ENCODE measurements at places on chromosomes 16 and 17. TPM values are rescaled to one million over a fixed set of nuclear protein-coding genes. Genes with fewer than 3 reads are reported as not detected.

Gene TRAPPC2L
- 35.5 TPM for total RNA-seq

Gene CLEC10A
- 0.37 TPM for total RNA-seq

Gene OTOA
- total RNA-seq = not detected

Gene PPY
- total RNA-seq = 16.2 TPM

Gene SLFN11
- 2.6 TPM for total RNA-seq

Gene SLC25A11
- 12.5 TPM for total RNA-seq

Gene HAGH
- total RNA-seq = 38.4 TPM

Gene NECAB2
- total RNA-seq = 0.37 TPM

Gene CBFA2T3
- 23.7 TPM for total RNA-seq

Gene TPSD1
- not detected for total RNA-seq

Gene TBC1D3B
- total RNA-seq = 5.7 TPM

Gene IRX6
- total RNA-seq = not detected

Gene UBALD1
- 11.4 TPM for total RNA-seq

Gene KRT36
- not detected for total RNA-seq

DNA sequence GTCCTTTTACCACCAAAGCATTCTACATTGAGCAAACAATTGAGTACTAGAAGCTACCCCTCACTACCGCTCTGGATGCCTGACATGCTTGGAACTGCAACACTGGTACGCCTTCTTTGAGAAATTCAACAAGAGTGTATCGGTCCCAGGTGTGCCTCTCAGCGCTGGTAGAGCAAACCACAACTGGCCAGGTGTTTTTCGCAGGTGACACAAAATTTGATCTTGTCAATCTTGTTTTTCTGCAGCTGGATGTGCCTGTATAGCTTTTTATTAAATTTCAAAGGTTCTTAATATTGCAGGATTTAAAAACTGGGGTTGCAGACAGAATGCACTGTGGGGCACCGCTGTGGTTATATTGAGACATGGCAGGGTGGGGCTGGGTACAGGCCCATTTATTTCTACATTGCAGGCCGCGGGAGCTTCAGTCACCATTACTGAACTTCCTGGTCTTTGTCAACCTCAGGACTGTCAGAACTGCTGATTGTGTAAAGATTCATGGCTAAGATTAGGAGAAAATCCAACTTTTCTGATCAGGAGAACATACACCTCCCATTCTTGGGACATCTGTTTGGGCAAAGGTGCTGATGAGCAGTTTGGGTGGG lies 4.5 kb upstream of the SNX20 start:
- H3K27me3 ChIP-seq = no peaks in the 10 kb centered on the region
- no peaks in the 10 kb centered on the region for H3K4me1 ChIP-seq
- H3K36me3 ChIP-seq = no peaks in the 10 kb centered on the region
- no peak for DNase-seq
- no peak overlapping the region for H3K4me3 ChIP-seq

GRCh38 chr17:57975044-57975443 lies 13.0 kb downstream of the VEZF1 start:
- DNase-seq = no peak
- H3K36me3 ChIP-seq = peaks cover 34% of the 10 kb centered on the region
- peaks cover 12% of the 10 kb centered on the region for H3K4me1 ChIP-seq
- H3K27ac ChIP-seq = no peak overlapping the region
- H3K27me3 ChIP-seq = no peaks in the 10 kb centered on the region

DNA sequence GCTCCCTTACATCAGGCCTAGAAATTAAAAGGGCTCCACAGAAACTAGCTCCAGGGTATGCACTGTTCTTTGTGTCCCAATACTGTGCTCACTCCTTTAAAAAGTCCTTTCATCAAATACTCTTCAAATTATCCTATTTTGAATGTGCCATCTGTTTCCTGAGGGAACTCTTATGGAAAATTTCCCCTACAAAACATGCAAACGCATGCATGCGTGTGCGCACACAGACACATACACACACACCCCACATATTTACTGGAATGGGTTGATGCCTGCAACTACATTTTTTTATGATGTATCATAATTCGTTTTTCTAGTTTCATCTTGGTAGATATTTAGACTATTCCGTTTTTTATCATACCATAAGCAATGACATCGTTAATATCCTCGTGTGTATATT lies 351.2 kb upstream of the KIF2B start:
- H3K4me3 ChIP-seq = no peak overlapping the region
- H3K27ac ChIP-seq = no peak overlapping the region
- no peaks in the 10 kb centered on the region for H3K4me1 ChIP-seq
- no peak for DNase-seq
- H3K36me3 ChIP-seq = no peaks in the 10 kb centered on the region

- H3K27ac ChIP-seq = peak overlapping the region; percentile 65
- peak; percentile 44 for DNase-seq
- no peaks in the 10 kb centered on the region for H3K36me3 ChIP-seq
- no peaks in the 10 kb centered on the region for H3K4me1 ChIP-seq
These were observed 10.3 kb downstream of the CDRT4 start for GRCh38 chr17:15456972-15457722.

GRCh38 chr17:39663688-39664580 lies 1.2 kb upstream of the TCAP start:
- H3K4me3 ChIP-seq = no peak overlapping the region
- no peak for DNase-seq
- H3K4me1 ChIP-seq = peaks cover 5% of the 10 kb centered on the region
- no peaks in the 10 kb centered on the region for H3K27me3 ChIP-seq
- no peaks in the 10 kb centered on the region for H3K36me3 ChIP-seq

DNA sequence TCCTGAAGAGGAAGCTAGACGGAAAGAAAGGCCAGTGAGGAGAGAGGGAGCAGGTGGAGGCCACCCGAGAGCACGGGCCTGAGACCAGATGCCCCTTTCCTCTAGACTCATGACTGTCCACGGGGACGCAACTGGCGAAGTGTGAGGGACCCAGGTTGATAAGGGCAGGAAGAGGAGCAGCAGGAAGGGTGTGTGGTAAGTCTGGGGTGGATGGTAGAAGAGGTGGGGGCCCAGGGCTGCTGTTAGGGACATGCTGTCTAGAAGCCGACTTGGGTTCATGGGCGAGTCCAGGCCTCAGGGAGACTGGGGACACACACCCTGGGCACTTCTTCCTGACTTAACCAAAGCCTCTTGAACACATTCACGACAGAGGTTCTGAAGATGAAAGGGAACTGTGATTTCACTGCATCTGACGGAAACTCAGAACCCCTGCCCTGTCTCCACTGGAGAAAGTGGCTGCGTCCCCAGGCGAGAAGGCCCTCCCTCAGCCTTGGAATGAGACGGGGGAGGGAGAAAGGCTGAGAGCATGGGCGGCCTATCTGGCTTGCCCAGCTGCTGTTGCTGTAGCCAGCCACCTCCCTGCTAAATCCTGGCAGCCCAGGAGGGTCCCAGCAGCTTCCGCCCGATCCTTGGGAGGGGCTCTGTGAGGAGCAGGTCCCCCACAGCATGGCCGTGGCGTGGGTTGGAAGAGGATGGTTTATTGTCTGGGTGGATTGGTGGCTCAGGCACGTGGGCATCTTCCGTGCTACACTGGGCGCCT lies 6.0 kb downstream of the HIC1 start:
- no peak overlapping the region for H3K27ac ChIP-seq
- no peaks in the 10 kb centered on the region for H3K27me3 ChIP-seq
- no peak for DNase-seq
- no peak overlapping the region for H3K4me3 ChIP-seq
- no peaks in the 10 kb centered on the region for H3K4me1 ChIP-seq

GRCh38 chr17:64920419-64921172 lies 1.3 kb upstream of the LRRC37A3 start:
- no peak overlapping the region for H3K4me3 ChIP-seq
- no peak for DNase-seq
- H3K27ac ChIP-seq = no peak overlapping the region
- no peaks in the 10 kb centered on the region for H3K27me3 ChIP-seq

GRCh38 chr17:64183815-64184214 lies 53.9 kb upstream of the ERN1 start:
- H3K4me1 ChIP-seq = no peaks in the 10 kb centered on the region
- H3K36me3 ChIP-seq = peaks cover 4% of the 10 kb centered on the region
- no peak for DNase-seq

- no peak for DNase-seq
- peaks cover 9% of the 10 kb centered on the region for H3K4me1 ChIP-seq
- no peak overlapping the region for H3K4me3 ChIP-seq
- no peak overlapping the region for H3K27ac ChIP-seq
These were observed 99.4 kb downstream of the NPIPB11 start for GRCh38 chr16:29306943-29307597.

DNA sequence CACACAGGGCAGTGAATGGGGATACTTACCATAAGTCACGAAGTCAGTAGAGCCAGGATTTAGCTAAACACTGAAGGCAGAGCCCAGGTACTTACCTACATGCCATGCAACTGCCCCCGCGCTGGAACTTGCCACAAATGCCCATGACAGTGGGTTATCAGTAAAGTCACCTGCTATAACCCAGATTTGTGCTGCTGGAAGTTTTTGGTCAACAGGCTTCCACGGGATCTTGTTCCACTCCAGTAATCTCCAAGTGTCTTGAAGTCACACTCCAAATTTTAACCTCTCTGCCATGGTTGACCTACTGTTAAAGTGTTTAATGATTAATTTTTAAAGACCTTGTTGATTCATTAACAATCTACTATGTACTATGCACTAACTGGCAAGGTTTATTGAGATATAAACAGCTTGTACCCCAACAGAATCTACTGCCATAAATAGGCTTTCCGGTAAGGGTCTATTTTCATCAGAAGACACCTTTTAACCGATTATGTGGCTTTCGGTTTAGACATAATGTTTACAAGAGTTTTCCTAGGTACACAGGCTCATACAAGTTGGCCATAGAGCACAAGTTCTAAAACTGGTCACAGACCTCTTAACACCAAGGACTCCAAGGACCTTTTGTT lies 6.3 kb upstream of the SLC5A11 start:
- H3K36me3 ChIP-seq = no peaks in the 10 kb centered on the region
- H3K4me3 ChIP-seq = no peak overlapping the region
- H3K4me1 ChIP-seq = peaks cover 8% of the 10 kb centered on the region
- no peak overlapping the region for H3K27ac ChIP-seq
- H3K27me3 ChIP-seq = no peaks in the 10 kb centered on the region

- H3K27ac ChIP-seq = no peak overlapping the region
- no peaks in the 10 kb centered on the region for H3K36me3 ChIP-seq
- H3K4me1 ChIP-seq = peaks cover 5% of the 10 kb centered on the region
- no peak overlapping the region for H3K4me3 ChIP-seq
These were observed 6.2 kb downstream of the SP2 start for GRCh38 chr17:47902039-47902744.

DNA sequence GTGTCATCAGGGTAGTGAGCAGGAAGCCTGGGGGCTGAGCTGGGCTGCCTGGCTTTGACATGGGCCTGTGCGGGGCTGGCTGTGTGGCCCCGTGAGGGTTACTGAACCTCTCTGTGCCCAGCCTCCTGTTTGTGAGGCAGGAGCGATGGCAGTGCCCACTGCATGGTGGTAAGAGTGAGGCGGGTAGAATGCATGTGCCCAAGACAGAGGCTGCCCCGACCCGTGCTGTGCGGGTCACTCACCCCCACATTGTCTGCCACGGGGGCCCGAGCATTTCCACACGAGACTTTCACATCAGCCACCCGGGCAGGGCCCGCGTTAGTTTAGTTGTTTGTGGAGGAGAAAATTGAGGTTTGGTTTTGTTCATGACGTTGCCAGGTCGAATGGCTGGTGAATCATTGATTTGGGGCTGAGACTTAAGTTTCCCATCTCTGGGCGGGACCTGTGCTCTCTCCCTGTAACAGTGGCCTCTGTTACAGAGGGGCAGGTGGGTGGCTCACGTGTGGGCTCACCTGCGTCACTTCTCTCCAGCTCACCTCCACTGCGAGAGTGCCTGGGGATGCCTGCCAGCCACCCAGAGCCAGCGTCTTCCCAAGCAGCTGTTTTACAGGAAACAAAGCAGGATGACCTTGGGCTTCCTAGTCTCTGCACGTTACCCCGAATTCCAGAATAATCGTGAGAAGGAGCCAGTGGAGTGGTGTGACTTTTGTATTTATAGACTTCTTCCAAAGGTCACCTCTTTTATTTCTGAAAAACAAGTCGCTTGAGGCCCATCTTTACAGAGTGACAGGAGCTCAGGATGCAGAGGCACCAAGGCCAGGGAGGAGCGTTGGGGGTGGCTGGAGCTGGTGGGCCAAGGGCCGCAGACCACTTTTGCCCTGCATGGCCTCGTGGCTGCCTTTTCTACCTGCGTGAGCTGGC lies 150.6 kb downstream of the RPTOR start:
- DNase-seq = peak; percentile 53
- H3K4me1 ChIP-seq = no peaks in the 10 kb centered on the region
- peak overlapping the region; percentile 36 for H3K27ac ChIP-seq
- no peaks in the 10 kb centered on the region for H3K27me3 ChIP-seq
- no peak overlapping the region for H3K4me3 ChIP-seq

DNA sequence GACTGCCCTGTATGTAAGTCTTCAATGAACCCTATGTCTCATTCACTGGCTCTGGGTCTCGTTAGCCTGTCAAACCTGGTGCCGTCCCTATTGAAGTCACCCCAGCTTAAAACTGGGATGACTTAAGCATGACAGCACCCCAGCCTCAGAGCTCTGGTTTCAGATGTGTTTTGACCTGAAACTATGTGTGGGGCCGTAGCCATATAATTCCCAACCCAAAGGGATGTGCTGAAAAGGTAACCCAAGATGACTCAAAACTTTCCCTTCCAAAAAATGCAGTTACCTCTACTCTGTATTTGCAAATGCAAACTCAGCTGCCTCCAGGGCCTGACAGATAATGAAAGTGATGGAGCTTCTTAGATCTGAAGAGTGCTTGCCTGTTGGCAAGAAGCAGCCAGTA lies 478.3 kb upstream of the ERCC4 start:
- H3K27ac ChIP-seq = no peak overlapping the region
- no peaks in the 10 kb centered on the region for H3K27me3 ChIP-seq
- no peaks in the 10 kb centered on the region for H3K36me3 ChIP-seq
- no peak for DNase-seq
- H3K4me1 ChIP-seq = no peaks in the 10 kb centered on the region
- no peak overlapping the region for H3K4me3 ChIP-seq
